ENCODE measurements at places on chromosomes 16 and 17.

DNA sequence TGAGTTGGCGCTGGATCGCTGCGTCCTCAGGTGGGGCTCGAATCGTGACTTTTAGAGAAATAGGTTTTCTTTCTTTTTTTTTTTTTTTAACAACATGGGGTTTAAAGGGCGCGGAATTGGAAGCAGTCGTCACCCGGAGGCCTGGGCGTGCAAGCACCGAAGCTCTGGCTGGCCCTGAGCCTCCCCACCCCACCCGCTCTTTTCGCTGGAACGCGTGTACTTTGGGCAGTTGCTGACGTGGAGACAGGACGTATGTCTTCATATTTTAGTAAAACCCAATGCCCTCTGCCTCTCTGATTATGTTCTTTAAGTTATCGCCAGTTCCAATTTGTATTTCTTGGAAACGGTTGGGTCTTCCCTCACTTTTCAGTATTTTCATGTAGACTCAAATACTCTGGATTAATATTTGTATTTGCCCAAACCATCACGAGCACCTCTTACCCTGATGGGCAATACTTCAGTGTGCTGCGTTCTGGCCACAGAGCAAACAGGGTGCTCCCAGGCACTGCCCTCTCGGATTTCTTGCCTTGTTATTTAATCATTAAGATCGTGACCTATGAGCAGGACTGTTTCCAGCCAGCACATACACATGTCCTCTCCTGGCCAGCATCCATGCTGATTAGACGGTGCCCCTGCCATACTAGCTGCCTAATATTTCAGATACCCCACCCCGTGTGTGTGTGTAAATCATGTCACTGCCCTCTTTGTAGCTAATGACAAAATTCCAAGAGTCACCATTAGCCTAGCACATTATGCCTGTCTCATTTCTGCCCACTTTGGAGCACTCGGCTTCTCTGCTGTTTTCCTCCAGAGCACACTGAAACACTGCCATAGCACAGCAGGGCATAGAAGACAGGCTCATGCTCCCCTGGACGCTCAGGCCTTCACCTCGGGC lies 805 bp upstream of the C16orf95 start:
- no peak for DNase-seq

DNA sequence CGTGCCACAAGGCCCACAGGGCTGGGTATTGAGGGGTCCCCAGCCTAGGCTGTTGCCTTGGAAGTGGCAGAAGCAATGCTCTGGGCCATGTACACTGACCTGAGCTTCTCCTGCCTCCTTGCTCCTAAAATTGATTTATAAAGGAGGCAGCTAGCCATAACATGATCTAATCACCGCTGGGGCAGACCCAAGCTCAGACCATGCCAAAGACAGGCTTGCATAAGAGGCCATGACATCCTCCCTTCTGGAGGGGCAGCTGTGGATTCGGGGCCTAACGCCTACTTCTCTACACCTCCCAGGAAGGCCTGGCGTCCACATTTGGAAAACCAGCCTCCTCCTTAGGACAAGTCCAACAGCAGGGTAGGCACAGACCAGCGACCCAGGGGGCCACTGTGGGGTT lies 12.3 kb downstream of the HSD11B2 start:
- no peak for DNase-seq

DNA sequence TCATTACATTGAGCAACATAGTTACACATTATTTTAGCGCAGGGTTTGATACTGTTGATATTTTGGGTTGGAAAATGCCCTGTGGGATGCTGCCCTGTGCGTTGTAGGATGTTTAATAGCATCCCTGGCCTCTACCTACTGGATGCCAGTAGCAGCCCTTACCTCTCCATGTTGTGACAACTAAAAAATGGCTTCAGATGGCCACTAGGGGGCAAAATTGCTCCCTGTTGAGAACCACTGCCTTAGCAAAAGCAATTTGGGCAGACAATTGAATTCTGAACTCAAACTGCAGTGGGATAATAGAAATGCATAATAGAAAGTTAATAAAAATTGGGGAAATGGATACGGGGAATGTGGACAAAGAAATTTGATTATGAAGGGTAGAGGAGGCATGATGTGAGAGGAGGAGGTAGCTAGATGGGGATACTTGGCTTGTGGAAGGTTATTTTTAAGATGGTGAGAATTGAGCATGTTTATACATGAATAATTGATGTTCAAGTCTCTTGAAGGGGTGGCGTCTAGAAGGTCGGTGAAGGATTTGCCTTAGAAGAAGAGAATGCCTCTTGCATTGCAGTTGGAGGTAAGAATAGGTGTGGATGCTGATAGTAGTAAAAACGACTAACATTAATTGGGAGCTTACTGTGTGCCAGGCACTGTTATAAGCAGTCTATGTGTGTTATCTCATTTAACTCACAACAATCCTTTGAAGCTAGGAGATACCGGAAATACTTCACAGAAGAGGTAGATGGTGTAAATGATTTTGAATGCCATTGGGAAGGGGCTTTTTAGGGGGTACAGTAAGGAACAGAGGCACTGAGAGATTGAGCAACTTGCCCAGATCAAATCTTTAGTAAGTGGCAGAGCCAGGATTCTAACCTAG lies 19.0 kb downstream of the HEATR9 start:
- peak; percentile 17 for DNase-seq

GRCh38 chr17:80860703-80861417 lies 130.8 kb upstream of the CHMP6 start:
- DNase-seq, result no peak

DNA sequence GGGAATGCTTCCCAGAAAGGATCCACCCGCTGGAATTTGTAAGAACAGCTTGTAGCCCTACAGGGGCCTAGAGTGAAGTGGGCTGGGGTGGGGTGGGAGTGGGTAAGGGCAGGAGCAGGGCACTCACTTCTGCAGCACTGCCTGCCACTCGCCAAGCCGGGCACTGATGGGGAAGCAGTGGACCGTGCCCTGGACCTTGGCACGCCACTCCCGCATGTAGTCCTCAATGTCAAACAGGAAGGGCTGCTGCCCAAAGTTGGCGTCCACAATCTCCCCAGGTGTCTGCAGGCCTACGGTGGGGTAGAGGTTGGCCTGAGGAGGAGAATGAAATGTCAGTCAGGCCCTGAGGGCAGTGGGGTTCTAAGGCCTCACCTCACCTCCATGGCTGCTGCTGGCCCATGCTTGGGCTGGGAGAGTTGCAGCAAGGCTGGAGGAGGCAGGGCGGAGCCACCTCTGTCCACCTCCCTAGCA lies 15.7 kb upstream of the GFOD2 start:
- no peak for DNase-seq

DNA sequence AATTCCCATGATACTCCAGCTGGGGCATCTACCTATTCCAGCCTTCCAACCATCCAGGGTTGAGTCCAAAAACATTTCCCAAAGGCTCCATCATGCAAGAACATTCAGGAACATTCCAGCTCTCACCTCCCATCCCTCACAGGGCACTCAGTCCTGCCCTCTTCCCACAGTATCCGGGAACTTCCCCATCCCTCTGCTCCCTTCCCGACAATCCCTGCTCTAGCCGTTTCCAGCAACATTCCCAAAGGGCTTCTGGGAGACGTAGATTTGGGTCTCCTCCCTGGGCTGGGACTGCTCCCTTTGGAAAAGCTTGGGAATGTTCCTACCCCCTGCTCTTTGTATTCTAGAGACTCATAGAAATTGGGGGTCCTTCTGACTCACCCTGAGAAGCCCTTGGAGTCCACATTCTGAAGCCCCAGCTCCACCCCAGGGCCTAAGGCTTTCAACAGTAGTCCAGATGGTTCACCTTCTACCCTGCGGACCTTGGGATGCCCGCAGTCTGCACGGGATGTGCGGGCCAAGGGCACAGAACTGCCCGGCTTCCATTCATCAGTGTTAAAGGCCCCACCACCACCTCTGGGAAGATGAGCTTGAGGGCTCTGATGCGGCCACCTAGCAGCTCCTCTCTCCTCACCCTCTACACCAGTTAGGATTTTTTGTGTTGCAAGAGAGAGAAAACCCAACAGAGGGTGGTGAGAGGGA lies 25.4 kb downstream of the NGFR start:
- no peak for DNase-seq

- DNase-seq, result no peak
Observed at GRCh38 chr16:80656711-80657150, 115.9 kb downstream of the DYNLRB2 start.

- DNase-seq, result no peak
Observed at GRCh38 chr16:75579281-75579834, 13.2 kb downstream of the GABARAPL2 start.

- no peak for DNase-seq
Observed at GRCh38 chr17:9174312-9174711, 153.0 kb downstream of the NTN1 start.

DNA sequence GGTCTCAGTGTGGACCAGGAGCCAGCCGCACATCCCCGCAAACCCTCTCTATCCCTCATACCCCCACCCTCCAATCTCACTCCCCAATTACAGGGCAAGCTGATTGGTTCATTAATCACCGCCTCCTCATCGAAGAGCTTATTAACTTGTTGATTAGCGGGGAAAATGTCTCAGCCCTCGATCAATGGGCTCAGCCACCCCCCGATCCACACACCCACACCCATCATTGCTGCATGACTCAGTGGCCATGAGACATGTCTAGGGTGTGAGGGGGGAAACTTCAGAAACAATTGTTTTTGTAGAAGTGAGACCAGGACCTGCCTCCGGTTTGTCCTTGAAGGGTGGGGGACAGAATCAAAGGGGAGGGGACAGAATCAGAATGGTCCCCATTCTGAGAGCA lies 2.5 kb upstream of the PYY start:
- DNase-seq, result no peak

DNA sequence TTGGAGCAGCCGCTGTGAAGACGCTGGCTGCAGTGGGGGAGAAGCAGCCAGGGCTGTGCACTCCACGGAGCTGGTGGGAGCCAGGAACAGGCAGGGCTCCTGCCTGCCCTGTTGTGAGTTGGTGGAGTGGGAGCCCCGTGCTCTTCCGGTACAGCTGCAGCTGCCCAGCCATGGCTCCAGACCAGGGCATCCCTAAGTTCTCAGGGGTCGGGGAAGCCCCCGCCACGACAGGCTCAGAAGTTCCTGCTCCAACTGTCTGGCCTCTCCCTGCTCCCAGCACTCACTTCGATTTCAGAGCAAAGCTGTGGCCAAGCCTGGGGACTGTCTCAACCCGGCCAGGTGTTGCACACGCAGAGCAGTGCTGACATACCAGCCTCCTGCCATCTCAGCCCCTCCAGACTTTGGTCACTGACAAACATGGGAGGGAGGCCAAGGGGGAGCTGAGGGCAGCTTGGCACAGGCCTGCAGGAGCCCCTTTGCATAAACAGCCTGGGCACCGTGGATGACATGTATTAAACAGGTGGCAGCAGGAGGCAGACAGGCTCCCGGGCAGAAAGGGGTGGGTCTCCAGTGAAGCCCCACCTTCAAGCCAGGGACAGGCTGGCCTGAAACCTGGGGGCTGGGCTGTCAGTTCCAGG lies 13.9 kb upstream of the KDM8 start:
- DNase-seq, result no peak

DNA sequence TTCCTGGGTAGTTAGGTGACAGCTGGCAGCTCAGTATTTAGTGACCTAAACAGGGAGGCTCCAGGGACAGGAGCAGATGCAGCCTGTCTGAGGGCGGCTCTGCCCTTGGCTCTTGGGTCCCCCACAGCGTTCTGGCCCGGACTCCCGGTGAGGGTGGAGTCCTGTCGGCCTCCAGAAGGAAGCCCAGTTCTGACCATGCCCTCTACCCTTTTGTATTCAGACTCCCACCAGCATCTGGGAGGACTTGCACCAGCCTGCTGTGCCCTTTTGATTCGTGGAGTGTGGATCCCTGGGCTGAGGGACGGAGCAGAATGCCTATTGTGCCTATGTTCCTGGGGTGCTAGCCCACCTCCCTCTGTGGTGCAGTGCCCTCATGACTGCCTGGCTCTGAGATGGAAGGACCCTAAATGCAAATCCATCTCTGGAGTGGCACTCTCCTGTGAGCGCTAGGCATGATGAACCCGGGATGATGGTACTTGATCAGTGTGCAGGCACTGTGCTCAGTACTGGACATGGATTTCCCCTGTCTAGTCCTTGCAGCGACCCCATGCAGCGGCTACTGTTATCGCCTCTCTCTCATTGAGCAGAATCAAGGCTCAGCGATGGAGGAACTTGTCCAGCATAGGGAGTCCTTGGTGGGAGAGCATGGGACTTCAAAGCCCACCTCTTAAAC lies 123.1 kb downstream of the SNX29 start:
- no peak for DNase-seq

GRCh38 chr16:54462771-54463170 lies 176.2 kb upstream of the IRX3 start:
- no peak for DNase-seq

GRCh38 chr16:80573700-80574120 lies 32.9 kb downstream of the DYNLRB2 start:
- no peak for DNase-seq

DNA sequence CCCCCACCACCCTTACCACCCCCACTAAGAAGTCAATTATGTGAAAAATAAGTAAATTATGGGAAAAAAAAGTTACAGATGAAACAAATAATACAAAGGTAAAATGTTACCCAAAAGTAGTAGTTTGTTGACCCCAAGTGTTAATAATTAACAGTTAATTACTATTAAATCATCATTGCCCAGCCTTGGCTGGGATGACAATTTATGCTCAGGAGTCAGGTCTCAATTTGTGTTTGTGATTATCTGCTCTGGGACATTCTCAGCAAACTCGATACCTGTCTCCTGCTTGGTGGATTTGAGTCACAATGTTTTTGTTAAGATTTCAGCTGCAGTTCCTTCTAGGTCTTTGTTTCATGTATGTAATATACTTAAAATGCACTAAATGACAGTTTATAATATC lies 172.3 kb upstream of the IRX3 start:
- DNase-seq, result no peak

DNA sequence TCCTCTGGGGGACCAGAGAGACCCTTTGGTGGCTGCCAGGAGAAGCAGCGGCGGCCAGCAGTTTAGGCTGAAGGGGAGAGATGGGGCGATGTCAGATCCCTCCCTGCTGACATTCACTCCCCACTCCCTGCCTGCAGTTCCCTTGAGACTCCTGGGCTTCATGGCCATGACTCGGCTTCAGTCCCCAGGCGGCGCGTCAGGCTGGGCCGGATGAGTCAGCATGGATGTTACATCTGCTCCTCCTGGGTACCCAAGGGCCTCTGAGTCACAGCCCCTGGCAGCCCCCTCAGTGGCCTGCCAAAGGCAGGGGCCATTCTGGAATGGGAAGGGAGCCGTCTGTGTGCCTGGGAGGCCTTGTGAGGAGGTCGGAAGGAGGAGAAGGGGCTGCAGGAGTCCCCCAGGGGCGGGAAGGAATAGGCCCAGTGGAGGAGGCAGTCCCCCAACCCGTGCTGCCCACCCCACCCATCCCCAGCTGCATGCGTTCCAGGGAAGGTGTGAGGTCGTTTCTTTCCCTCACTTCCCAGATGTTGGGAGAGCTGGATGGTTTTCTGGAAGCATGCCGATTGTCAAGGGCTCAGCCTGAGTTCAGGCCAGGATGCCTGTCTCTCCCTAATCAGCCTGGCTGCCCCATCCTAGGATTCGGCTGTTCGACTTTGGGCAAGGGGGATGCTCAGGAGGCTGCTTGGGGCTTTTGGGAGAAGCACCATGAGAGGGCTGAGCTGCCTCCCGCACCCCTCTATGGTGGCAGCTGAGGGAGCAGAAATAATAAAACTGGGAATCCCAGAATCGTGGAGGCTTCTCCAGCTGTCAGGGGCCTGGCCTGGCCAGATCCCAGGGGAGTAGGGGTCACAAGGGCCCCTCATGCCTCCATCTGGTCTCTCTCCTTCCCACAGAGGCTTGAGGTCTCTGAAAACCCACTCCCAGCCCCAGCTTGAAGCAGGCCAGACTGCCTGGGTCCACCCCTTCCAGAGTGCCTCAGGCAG lies 9.7 kb downstream of the RHBDL3 start:
- no peak for DNase-seq
